ENCODE measurements at places on chromosomes 5 and 9.

GRCh38 chr5:98461485-98461884, 312.0 kb upstream of the RGMB start:
- no peak for DNase-seq

- DNase-seq, result no peak
These were observed 26.4 kb downstream of the TENT4A start for GRCh38 chr5:6739603-6740002.

GRCh38 chr5:170182491-170182890, 50.3 kb upstream of the C5orf58 start:
- no peak for DNase-seq

DNA sequence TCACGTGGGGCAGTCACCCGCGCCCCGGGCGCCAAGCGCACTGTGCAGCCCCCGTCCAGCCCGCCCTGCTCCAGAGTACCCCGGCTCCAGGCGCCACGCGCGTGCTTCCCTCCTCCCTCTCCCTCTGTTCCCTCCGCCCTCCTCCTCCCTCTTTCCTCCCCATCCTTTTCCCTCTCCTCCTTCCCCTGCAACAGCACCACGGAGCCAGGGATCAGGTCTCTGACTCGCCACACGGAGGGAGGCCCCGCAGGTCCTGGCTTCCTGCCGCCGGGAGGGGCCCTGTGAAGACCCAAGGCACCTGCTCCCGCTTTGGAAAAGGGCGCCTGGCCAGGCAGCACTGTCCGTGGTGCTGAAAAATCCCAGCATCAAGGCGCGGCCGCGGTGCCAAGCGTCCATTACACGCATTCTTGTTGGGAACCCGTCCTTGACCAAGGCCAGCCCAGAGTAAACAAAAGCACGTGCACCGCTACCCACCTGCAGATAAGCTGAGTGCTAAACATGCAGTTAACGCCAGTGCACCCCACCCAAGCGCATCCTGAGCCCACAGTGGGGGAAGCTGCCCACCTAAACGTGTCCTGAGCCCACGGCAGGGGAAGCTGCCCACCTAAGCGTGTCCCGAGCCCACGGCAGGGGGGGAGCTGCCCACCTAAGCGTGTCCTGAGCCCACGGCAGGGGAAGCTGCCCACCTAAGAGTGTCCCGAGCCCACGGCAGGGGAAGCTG, 21.7 kb downstream of the SLC6A18 start:
- no peak for DNase-seq

DNA sequence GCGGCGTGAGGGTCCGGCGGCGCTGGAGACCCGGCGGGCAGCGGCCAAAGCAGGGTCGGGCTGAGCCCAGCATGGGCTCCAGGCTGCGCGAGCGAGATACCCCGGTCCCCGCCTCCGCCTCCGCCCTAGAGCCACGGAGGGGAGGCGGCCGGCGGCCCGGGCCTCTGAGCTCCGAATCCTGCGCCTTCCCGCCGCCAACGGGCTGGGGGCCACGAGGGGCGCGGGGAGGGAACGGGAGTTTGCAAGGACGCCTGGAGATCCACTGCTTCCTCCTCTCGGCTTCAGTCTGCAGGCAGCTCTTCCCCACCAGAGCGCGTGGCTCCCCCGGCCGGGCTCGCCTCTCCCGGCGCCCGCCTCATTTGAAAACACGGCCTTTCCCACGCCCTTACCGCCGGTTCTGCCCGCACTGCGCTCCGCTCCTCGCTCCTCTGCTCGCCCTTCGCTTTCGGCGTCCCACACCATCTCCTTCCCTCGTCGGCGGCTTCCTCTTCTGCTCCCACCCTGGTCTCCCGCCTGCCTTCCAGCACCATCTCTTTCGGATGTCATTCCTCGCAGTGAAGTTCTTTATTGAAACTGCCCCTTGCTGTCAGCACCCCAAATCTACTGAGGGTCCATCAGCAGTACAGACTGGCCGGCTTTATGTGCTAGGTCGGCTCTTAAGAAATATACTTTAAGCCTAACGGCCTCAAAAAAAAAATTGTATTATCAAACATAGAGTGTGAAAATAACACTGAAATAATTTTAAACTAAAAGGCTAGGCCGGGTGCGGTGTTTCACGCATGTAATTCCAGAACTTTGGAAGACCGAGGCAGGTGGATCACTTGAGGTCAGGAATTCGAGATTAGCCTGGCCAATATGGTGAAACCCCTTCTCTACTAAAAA, 105.0 kb upstream of the FAM120A start:
- no peak for DNase-seq

DNA sequence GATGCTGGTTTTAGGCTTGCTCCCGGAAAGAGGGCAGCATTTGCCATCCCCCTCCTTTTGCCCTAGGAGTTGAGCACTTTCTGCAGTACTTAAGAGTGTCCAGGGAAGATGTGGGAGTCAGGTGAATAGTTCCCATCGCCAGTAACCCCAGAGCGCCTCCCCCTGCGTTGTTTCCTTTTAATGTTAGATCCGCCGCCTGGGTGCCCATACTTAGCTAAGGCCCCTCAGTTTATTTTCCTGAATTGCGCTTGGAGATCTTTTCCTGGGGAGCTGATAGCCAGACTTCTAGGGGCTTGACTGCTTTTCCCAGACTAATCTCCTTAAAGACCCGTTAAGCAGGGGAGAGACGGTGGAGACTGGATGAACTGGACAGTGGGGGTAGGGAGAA, 377 bp upstream of the PCDHAC2 start:
- no peak for DNase-seq

DNA sequence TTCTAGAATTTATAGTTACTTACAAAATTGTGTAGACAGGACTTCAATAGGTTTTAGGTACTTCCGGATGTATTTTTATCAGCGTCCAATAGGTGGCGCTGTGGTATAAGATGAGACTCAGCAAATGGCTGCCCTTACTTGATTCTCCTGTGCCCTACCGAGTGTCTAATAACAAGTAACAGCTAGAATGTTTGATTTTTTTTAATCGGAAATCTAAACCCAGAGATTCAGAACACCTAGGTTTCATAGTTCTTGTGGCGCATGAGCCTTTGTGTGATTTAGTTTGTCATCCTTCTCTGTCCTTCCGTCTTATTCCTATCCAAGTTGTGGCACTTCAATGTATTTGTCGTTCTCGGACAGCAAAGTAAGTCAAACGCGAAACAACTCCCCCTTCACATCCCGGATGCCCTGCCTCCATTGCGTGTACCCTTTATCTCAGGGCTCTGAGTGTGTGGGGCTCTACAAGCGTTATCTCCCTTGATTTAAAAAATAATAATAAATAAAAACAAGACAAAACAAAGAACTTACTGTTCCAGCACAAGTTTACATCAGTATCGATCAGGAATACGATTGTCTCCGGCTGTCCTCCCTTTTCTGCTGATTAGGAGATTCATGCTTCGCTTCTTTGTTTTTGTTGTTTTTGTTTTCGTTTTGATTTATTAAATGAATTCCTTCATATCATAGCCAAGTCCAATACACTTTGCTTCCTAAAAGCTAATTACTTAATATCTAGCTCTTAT, 50.7 kb upstream of the SLC30A5 start:
- DNase-seq, result peak; percentile 95

Data from astrocyte of the spinal cord (primary cell).